MG63 (cell line): ENCODE measurements at places on chromosomes 7 and 10.

DNA sequence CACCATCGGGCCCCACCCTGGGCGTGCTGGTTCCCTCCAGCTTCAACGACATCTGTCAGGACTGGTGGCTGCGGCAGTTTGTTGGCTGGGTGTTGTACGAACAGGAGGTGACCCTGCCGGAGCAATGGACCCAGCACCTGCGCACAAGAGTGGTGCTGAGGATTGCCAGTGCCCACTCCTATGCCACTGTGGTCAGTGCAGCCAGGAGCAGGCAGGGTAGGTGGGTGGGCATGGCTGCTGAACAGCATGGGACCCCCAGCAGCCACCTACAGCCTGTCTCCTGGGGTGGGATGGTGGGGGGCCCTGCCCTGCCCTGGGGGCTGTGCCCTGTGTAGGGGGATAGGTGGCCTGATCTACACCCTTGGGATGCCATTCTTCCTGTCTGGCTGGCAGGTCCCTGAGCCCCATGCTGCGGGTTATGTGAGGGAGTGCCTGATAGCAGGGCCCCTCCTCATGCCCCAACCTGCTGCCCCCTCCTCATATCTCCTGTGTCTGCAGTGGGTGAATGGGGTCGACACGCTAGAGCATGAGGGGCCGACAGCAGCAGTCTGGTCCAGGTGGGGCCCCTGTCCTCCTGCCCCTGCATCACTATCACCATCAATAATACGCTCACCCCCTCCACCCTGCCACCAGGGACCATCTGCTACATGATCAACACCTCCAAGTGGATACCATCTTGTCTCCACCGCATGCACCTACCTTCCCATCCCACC is 56.9 kb downstream of the ZNF727 start:
- DNase-seq, result no peak

DNA sequence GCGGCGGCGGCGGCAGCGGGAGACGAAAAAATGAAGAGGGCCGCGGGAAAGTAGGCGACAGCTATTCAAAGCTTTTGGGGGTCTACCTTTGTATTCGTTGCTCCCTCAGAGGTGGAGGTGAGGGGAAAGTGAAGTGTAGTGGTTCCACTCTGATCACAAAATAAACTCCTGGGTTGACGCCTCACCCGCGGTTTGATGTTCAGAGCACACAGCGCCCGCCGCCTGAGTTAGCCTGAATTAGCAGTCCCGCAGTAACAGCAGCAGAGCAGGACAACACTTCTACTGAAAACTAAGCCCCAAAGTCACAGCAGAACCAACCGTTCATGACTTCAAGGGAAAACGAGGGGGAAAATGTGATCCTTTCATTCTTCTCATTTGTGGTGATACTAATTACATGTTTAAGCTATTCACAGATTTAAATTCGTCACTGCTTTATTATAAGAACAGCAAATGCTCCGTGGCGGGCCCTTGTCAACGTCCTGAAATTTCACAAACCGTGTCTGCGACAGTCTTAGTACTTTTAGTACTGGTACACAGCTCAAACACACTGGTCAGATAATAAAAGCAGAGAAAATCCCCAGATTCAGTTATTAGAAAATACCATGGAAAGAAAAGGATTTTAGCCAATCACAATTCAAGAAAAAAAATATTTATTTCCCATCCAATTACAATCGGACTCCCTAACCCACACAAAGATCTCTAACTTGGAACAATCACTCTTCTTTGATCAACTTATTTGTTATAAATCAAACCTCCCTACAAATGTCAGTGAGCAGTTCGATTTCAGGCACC is 563 bp upstream of the JMJD1C start:
- no peak for DNase-seq

DNA sequence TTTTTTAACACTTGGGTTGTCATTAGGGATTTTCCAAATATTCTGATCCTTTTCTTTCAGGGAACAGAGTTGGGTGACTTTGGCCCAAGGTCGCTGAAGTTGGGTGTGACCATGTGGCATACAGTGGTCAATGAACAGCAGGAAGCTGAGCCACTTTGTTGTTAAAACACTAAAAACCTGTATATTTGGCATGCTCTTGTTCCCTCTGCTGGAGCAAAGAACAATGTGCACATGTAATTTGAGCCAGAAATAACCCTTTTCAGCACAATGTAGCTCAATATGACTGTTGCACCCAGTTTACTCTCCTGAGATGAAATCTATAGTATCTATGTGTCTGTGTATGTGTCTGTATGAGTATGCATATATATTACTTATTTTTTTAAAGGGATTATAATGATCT is 74.9 kb downstream of the ADCYAP1R1 start:
- no peak for DNase-seq

- DNase-seq, result no peak
These were observed 71.0 kb upstream of the ZNF479 start for GRCh38 chr7:57203161-57203791.

DNA sequence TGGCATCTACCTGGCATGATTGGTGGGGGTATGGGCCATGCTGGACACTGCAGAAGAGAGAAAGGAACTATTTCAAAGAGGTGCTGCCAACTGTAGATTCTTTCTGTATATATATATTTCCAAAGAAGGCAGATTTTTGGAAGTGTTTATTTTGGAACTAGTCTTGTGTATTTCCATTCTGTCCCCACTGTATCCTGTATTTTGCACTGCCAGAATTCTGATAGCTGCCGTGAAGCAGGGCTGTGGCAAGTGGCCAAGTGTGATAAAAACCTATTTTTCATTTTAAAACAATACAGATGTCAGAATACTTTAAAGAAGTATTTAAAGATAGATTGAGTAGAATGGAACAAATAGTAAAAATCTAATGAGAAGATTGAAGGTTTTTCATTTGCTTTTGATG is 17.1 kb downstream of the MCU start:
- peak; percentile 15 for DNase-seq
